ENCODE measurements at places on chromosomes 3 and 15. TPM values are rescaled to one million over a fixed set of nuclear protein-coding genes. Genes with fewer than 3 reads are reported as not detected.
A peak's percentile ranks its signal among the peaks of the same experiment; 100 is the strongest.

Gene PLEKHO2
- total RNA-seq, result 31.5 TPM

Gene MED12L
- 7.5 TPM for total RNA-seq

Gene POLR2M
- total RNA-seq, result 95.9 TPM

Gene ZNF770
- total RNA-seq, result 26.0 TPM

Gene GMNC
- total RNA-seq, result 0.26 TPM

Gene REC114
- not detected for total RNA-seq

Gene ALPK3
- 7.6 TPM for total RNA-seq

DNA sequence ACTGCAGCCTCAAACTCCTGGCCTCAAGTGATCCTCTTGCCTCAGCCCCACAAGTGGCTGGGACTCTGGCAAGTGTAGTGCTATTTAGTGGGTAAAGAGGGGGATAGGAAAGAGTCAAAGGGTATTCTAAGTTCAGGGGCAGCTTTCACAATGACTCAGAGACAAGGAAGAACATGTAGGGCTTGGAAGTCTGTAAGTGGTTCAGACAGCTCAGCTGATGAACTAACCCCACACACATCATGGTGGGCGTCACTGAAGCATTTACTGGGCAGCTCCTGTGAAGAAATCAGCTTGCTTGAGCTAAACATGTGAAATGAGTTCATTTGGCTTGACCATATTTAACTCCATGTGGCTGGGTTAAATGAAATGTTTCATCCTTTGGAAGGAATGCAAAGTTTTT is 34.6 kb upstream of the THSD4 start:
- DNase-seq, result no peak

GRCh38 chr3:195179776-195180489 is 91.0 kb downstream of the XXYLT1 start:
- DNase-seq, result no peak

DNA sequence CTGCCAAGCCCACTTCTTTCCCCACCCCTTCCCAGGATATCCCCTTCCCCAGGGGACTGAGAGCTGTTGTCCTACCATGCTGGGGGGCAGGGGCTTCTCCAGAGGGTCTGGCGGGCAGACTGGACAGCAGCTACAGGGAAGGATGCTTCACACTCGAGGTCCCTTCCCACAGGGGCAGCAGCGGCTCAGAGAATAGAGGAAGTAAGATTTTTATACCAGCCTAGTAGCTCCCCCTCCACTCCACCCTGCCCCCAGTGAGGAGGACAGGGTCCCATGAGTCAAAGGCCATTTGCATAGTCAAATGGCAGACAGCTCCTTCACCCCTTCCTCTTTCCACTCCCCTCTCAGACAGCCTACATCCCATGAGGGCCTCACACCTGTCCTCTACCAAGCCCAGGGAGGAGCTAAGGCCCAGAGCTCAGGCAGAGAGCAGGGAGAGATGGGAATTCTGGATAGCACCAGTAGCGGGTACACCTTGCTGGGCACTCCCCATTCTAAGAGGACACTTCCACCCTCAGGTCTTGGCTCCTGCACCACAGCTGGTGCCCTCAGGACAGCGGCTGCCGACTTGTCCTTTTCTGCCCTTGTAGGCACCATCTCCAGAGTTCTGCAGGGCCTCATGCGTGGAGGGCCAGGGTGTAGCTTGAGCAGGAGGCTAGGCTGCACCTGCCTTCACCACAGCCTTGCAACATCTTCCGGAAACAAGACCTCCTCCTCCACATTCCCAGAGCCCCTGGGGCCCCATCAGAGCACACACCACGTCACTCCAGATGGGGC is at the start of gene TLR9:
TLR9 (minus strand) TSS at position 194 of the 777 bp plus-strand sequence; CDS start at position 78, 116 bp downstream.
- DNase-seq, result no peak

- DNase-seq, result no peak
These were observed 38.2 kb downstream of the SPATA12 start for GRCh38 chr3:57098418-57099310.

DNA sequence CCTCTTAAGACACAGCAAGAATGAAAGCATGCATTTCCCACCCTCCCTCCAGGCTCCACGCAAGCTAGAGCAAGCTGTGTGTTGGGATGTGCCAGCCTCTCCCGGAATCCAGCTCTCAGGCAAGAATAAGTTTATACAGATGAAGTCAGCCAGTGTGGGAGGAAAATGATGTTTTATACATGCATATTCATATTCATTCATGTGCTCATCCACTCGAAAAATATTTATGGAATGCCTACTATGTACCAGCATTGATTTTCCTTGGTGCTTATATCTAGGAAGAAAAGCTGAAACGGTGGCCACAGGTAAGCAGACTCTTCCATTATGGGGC is 62.7 kb downstream of the KLHL6 start:
- no peak for DNase-seq

GRCh38 chr15:71812966-71813722 is 2.8 kb downstream of the NR2E3 start:
- DNase-seq, result no peak

GRCh38 chr3:73432706-73433032 is 192.1 kb downstream of the PDZRN3 start:
- DNase-seq, result no peak

DNA sequence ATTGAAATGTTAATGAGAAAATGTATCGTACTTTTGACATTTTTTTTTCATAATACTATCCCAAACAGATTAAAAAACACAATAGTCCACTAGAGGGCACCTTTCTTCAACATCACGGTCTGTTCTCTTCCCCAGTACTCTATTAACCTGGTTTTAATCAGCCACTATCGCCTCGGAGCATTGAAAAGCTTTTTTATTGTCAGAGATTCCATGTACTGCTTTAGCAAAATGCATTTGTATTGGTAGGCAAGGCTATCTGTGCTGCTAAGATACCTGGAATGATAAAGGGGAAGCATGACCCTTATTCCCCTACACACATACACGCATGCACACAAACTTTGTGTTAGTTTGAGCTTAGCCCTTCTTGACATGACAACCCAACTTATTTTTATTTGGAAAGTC is 160.1 kb upstream of the IL12A start:
- no peak for DNase-seq

- no peak for DNase-seq
These were observed 56.3 kb downstream of the RASGRF1 start for GRCh38 chr15:79034284-79034683.

DNA sequence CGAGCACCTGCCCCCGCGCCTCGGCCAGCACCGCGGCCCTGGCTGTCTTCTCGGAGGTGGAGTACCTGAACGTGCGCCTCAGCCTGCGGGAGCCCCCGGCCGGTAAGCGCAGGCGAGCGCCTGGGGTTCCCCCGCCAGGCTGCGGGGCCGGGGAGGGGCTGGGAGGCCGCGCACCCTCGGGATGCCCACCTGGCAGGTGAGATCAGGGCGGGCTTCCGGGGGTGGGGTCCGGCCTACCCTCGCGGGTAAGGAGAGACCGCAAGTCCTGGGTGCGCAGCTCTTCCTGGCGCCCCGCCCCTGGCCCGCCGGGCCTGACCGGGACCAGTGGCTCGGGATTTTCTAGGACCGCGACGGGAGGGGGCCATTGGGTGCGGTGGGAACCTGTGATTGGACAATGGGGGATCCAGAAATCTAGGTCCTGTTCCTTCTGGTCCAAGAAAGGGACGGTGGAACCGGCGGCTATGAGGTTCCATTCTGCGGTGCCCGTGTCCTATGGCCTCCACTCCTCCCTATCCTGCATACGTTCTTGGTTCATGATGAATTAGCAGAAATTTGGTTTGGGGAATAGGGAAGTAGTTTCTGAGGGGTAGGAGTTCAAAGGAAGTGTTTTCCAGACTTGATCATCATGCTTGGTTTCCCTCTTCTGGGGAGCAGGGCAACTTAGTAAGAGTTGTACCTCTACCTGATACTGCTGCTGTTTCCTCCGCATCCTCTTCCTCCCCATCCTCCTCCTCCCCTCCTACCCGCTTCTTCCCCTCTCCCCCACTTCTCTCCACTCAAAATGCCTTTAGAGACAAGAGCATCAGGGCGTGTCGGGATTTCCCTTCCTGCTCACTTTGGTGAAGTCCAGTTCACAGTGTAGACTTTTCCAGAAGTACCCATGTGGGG is 808 bp downstream of the ARRDC4 start:
- DNase-seq, result peak; percentile 54

GRCh38 chr3:158419820-158420653 is 151.0 kb upstream of the MLF1 start:
- no peak for DNase-seq

DNA sequence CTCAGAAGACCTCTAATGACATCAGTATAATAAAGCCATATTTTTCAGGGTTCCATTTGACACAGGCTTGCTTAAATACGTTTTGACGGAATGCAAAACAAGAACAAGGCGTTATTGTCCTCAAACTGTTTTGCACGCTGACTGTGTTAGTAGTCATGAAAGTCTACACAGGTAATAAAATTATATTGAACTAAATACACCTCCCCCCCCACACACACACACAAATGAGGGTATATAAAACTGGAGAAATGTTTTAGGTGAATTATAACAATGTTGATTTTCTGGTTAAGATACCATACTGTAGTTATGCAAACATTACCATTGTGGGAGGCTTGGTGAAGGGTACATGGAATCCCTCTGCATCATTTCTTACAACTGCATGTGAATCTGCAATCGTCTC is 257.1 kb upstream of the ARRDC4 start:
- DNase-seq, result no peak

DNA sequence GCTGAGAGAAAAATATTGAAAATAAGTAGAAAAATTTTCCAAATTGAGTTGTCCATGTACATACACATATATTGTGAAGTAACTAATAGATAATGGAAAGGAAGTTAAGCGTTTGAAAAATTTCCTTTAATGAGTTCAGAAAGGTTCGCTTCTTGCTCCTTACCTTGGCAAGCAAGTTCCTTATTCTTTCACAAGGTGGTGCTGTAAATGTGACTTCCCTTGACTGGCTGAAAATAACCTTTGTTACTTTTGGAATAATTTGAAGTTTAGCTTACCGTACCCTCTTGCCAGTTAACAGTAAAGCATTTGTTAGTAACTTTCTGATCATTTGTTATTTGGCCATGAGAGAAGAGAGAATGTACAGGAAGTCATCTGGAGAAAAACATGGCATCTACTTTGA is 41.6 kb downstream of the PYDC2 start:
- DNase-seq, result no peak

GRCh38 chr15:40702077-40702476 is 7.1 kb downstream of the RAD51 start:
- no peak for DNase-seq

Data from mucosa of gallbladder (tissue), 1 donor.